ENCODE measurements at places on chromosomes 12 and 14. TPM values are rescaled to one million over a fixed set of nuclear protein-coding genes. Genes with fewer than 3 reads are reported as not detected.

DNA sequence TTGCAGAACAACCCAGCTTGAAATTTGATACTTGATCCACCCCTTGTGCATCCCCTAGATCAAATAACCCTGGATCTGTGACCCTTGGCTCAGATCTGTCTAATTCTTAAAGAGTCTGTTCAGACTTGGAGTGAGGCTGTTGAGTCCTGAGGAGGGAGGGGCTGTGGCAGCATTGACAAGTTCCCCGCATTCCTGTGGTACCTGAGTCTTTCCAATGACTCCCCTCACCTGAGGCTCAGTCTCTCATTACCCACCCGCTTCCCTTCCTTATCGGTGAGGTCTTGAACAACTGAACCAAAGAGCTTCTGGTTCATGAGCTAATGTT, 16.1 kb upstream of the HDAC7 start:
- peak; percentile 86 for DNase-seq

- DNase-seq = peak; percentile 90
Measured at GRCh38 chr12:115375186-115375991, 691.4 kb upstream of the TBX3 start.

DNA sequence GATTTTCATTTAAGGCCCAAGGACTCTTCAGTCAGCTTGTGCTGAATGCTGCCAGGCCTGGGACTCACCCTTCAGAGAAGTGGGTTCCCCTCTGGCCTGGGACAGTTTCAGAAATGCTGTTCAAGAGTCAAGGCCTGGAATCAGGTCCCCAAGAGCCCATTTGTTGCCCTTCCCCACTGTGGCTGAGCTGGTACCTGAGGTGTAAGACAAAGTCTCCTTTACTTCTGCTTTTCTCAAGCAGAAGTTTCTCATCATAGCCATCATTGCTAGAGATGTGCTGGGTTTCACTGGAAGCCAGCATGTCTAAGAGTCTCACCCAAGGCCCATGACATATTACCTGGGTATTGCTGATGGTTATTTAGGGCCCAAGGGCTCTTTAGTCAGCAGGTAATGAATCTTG, 8.9 kb downstream of the FANCM start:
- DNase-seq = no peak

Gene KRT6A
- total RNA-seq = 5,507 TPM

- DNase-seq = no peak
Measured at GRCh38 chr14:65329911-65330310, 82.6 kb upstream of the FUT8 start.

DNA sequence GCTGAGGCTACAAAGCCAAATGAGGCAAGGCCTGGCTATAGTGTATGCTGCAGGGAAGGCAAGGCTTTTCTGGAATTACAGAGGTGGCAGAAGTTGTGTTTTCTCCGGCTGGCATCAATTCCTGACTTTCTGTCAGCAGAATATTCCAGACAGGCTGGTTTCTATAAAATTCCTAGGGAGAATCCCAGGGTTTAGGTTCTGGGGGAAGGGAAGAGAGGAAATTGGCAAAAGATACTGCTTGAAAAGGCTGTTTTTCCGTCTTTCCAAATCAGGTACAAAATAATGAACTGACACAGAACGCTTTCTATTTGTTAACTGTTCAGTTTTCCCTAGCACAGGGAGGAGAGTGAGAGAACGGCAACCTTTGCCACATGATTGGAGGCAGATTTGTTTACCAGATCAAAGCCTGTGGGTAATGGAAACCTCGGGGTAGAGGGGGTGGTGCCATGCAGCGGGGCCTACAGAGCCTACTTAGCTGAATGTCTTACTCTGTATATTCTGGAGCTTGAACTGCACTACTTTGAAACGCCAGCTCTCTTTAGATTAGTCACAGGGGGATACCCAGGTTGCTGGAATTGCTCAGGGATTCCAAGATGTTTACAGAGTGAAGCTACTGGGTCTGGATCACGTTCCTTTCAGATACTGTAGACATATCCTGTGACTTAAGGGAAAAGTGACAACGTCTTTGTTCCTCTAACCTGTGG, 65.8 kb upstream of the DACT1 start:
- DNase-seq = no peak

DNA sequence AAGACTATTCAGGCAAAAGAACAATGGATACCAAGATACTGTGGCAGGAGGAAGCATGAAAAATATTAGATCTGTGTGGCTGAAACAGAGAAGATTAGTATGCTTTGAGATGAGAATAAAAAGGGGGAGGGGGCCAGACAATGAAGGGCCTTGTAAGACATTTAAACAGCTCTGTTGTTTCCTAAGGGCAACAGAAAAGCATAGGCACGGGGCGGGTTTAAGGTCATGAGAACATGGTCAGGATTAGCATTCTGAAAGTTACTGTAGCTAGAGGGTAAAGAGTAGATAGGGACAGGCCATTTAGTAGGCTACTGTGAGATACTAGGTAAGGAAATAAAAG, 18.6 kb downstream of the INTS13 start:
- no peak for DNase-seq

DNA sequence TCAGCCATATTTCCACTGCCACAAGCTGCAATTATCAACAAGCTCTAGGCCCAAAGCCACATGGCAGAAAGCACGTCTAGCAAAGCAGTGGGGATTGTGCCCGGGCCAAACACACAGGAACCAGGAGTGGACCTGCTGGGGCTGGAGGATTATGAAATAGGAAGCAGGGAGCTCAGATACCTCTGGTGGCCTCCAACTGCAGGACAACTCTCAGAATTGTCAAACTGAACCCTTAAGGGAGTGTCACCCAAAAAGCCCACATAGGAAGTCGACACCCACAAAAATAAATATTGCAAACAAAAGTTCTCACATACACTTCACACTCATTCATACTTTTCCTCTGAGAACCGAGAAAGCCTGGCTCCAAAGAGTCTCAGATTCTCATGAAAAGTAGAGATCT, 26.1 kb downstream of the KCTD10 start:
- no peak for DNase-seq

- DNase-seq = no peak
Measured at GRCh38 chr14:55356913-55357312, 54.7 kb downstream of the ATG14 start.

- no peak for DNase-seq
Measured at GRCh38 chr12:104691721-104692556, 235.2 kb downstream of the CHST11 start.

Gene DHH
- total RNA-seq = not detected

- no peak for DNase-seq
Measured at GRCh38 chr14:49920935-49921334, 28.1 kb downstream of the ARF6 start.

DNA sequence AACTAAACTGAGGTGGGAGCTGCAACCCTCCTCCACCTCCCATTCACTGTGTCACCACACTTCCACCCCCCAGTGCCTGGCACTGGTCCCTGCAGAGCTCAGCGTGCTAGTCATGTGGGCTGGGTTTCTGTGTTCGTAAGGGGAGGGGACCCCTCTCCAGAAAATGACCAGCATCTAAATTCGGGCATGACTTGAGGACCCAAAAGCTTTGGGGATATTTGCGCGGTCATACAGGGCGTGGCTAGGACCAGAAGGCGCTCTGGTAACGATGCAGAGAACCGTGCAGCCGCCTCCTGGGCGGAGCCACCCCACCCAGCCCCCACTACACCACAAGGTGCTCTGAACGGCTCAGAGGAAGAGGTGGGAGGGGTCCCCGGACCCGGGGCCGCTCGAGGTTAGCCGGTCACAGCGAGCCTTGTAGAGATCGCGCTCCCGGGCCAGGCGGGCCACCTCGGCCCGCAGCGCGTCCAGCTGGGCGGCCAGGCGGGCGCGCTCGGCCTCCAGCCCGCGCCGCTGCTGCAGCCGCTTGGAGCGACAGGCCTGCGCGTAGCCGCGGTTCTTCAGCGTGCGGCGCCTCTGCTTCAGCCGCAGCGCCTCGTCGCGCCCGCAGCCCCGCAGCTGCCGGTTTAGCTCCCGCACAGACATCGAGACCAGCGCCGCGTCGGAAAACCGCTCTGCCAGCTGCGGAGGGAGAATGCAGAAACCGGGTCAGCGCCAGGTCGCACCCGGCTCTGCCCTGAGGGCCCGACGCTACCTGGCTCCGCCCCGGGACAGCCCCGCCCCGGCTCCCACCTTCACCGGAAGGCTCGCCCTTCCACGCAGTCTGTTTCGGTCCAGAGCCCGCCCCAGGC, 9.8 kb downstream of the CPNE6 start:
- no peak for DNase-seq

Gene IAPP
- not detected for total RNA-seq

Gene IQSEC3
- not detected for total RNA-seq

GRCh38 chr14:95557832-95558231, 23.0 kb downstream of the GLRX5 start:
- DNase-seq = no peak

DNA sequence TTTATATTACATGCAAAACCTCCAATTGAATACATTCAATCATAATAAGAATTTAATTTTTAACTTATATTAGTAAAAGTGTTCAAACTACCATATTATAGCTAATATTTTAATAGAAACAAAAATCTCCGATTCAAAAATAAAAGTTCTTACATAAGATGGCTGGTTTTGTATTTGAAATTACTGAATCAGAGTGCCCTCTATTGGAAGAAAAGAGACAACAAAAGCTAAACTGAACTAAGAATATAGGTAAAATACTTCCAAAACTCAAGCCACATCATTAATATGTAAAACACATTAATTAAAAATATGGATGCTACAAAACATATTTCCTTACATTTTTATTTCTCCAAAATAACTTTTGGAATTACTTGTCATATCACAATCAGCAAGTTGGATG, 120.3 kb downstream of the GARIN6 start:
- peak; percentile 15 for DNase-seq

Gene KCNK13
- total RNA-seq = not detected

Gene CCDC60
- total RNA-seq = not detected

DNA sequence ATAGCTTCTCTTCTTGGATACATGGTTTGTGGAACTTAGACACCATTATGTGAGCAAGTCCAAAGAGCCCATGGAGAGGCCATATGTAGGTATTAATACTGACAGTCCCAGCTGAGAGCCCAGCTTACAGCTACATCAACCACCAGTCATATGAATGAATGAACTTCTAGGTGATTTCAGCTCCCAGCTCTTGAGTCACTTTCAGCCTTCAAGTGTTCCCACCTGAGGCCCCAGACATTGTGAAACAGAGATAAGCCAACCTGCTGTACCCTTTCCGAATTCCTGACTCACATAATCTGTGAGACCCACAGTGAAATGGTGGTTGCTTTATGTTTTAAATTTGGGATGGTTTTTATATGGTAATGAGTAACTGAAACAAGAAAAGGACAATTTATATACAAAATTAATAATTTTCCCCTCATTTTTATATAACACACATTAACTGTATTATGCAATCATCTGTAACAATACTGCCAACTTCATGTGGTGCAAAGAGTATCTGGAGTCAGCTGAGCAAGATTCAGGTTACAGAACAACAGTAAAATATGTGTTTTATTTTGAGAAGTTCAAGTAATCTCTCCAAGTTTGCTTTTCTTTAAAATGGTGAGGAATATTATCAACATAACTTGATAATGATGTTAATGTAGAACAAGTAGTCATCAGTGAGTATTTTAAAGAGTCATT, 27.7 kb upstream of the FBXO33 start:
- DNase-seq = no peak

Gene GALNT16
- not detected for total RNA-seq

DNA sequence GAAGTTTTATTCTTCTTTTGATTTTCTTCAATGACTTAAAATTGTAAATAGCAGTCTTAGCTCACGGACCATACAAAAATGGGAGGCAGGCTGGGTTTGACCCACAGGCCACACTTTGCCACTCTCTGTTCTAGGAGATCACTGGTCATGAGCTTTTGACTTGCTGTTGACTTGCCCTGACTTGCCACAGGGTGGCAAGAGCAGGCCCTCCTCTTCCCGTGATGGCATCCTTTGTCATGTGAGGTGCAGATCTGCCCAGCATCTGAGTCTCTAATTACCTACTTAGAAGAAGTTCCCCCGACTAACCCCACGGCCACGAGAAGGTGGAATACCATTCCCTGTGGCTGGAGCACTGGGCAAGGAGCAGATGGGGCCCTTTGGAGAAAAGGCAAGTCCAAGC, 81.0 kb upstream of the SCAF11 start:
- no peak for DNase-seq

DNA sequence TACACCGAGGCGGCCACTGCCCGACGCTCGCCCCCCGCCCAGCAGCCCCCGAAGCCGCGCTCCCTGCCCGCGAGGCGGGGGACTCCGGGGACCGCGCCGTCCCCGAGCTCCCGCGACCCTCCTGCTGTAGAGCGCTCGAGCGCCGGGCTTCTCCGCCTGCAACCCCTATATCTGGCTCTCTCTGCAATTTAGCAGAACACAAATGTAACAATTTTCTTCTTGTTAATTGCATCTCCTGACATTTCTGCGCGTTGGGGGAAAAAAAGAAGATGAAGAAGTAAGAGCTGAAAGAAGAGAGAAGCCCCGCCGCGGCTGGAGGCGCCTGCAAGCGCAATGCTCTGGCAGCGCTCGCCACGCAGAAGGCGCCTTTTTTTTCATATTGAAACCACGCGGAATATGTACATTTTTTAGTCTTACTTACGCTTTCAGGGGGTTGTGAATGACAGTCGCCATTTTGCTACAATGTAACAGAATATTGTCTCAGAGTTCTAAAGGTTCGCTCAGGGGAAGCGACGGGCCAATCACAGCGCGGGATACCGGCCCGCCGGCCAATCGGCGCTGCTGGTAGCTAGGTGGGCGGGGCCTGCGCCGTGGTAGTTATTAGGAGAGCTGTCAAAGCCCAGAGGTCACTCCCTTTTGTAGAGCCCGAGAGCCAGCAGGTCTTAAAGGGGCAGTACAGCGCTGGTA, at the start of gene DPF3:
Gene DPF3 (minus strand): TSS at position 466 of the 687 bp plus-strand sequence. CDS start 13 bp downstream, at position 453.
- peak; percentile 89 for DNase-seq

DNA sequence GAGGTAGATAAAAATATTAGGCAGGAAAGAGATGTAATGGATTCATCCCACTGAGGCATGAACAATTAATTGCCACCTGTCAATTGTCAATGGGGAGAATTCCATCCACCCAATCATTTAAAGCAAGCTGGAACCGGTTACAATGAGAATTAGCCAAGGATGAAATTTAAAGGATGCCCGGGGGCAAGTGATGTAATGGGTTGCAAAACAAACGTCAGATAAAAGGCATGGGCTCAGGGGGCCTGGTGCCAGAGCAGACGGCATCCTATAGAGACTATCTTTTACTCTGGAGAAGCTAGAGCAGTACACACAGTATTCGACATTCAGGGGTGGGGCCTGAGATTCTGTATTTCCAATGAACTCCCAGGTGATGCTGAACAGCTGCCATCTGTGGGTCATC, 80.5 kb upstream of the ZFP36L1 start:
- peak; percentile 45 for DNase-seq

- no peak for DNase-seq
Measured at GRCh38 chr14:56217380-56218045, 99.3 kb downstream of the PELI2 start.

DNA sequence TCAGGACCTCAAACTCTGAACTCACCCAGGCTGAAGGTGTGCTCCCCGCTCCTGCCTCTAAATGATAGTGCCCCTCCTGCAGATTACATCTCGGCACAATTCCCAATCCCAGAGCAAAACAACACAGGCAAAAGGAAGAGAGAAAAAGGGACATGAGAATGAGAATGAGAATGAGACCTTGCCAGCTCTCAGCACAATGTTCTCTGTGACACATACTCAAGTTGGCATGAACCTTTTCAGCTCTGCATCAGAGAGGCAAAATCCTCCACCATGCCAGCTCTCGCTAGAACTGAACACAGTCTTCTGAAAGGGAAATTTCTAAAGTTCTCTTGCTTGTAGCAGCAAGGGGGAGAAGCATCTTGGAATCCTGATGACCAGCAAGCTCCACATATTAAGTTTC, 84.6 kb downstream of the KSR2 start:
- DNase-seq = no peak
